ENCODE measurements at places on chromosomes 7 and 10.

- DNase-seq, result no peak
Observed at GRCh38 chr7:54563329-54563916, 21.2 kb downstream of the VSTM2A start.

DNA sequence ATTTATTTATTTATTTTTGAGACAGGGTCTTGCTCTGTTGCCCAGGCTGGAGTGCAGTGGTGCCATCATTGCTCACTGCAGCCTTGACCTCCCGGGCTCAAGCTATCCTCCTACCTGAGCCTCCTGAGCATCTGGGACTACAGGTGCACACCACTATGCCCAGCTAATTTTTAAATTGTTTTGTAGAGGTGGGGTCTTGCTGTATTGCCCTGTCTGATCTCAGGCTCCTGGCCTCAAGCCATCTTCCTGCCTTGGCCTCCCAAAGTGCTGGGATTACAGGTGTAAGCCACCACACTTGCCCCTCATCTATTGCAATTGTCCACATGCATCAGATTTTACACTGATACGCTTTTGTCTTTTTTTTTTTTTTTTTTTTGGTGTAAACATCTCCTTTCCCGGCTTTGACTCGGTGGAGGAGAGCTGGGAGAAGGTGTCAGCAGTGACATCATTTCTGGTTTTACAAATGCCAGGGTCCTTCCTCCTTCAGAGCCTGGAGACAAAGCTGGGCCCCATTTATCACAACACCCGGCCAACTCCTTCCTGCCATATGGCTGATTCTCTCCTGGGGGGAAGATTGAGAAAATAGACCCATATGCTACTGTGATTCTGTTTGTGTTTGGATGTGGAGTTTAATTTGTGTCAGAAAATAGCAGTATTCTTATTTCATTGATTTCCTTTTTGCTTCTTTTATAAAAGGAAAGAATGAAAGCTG lies 61.3 kb downstream of the GALNT17 start:
- DNase-seq, result no peak

GRCh38 chr7:149310113-149310836 lies 48.3 kb downstream of the ZNF783 start:
- no peak for DNase-seq

- no peak for DNase-seq
Observed at GRCh38 chr10:75649466-75649865, 218.0 kb downstream of the LRMDA start.

- no peak for DNase-seq
Observed at GRCh38 chr7:140726281-140726680, 29.8 kb downstream of the NDUFB2 start.

DNA sequence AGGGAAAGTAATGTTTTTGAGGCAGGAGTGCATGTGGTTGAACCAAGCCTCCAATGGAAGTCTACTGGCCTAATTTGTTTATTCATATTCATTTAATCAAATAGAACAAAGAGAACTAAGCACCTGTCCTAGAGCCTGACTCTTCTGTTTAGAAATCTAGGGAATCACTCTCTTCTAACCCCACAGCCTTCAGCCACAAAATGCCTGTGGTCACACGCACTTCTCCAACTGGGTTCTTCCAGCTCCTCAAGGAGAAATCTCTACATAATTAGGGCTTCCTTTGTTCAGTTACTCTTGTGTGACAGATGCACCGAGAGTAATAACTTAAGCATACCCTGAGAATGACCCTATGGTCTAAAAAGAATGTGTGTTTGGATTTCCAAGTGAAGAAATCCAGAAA lies 133.7 kb upstream of the NAMPT start:
- no peak for DNase-seq

GRCh38 chr7:20440472-20441105 lies 109.9 kb downstream of the ITGB8 start:
- DNase-seq, result no peak

- DNase-seq, result peak; percentile 50
Observed at GRCh38 chr7:80134536-80135308, at the start of gene GNAI1. Gene GNAI1 (plus strand): TSS chr7:80134831. CDS start chr7:80135161, 330 bp downstream.

- DNase-seq, result no peak
Observed at GRCh38 chr7:115654384-115655214, 376.0 kb downstream of the TFEC start.

- DNase-seq, result no peak
Observed at GRCh38 chr7:40299097-40299496, 164.3 kb downstream of the SUGCT start.

GRCh38 chr7:69219381-69219780 lies 378.9 kb upstream of the AUTS2 start:
- no peak for DNase-seq

GRCh38 chr7:39172137-39172536 lies 194.4 kb downstream of the POU6F2 start:
- DNase-seq, result no peak

GRCh38 chr7:50327443-50327842 lies 22.9 kb downstream of the IKZF1 start:
- DNase-seq, result no peak
